ENCODE measurements at places on chromosomes 4 and X.
A peak's percentile ranks its signal among the peaks of the same experiment; 100 is the strongest.

DNA sequence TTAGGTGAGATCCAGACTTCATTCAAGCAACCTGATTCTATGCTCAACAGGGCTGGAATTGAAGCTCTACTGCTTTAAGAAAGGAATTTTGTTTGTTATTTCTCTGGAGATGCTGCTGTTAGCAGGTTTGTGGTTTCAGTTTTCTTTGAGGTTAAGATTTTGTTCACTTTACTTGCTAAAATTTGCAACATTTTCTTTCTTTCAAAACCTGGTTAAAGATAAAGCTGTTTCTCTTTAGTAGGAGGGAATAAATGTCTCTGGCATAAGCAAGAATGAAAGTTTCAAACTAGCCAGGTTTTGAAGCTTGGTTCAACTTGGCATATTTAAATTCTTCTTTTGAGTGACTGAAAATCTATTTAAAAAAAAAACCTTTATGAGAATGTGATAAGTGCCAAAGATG lies 660.6 kb upstream of the NR3C2 start:
- no peak for DNase-seq

GRCh38 chr4:105092356-105092755 lies 54.3 kb upstream of the TET2 start:
- DNase-seq = no peak

- no peak for DNase-seq
Measured at GRCh38 chrX:41827886-41828285, 95.5 kb downstream of the CASK start.

- DNase-seq = no peak
Measured at GRCh38 chr4:11151500-11151899, 277.2 kb downstream of the HS3ST1 start.

- peak; percentile 13 for DNase-seq
Measured at GRCh38 chr4:102390438-102390837, 45.2 kb upstream of the SLC39A8 start.

DNA sequence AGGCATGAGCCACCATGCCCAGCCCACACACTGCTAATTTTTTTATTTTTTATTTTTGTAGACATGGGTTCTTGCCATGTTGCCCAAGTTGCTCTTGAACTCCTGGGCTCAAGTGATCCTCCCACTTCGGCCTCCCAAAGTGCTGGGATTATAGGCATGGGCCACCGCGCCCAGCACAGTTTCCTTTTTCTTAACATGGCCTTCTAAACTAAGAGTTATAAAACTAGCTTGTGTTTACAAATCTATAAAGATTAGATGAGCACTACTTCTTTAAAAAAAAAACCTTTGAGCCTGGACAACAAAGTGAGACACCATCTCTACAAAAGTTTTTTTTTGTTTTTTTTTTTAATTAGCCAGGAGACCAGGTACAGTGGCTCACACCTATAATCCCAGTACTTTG lies 10.7 kb downstream of the GRSF1 start:
- DNase-seq = no peak
